ENCODE measurements at places on chromosomes 2 and 18.

GRCh38 chr2:130972410-130972809 lies 120.8 kb downstream of the FAM168B start:
- DNase-seq = no peak

DNA sequence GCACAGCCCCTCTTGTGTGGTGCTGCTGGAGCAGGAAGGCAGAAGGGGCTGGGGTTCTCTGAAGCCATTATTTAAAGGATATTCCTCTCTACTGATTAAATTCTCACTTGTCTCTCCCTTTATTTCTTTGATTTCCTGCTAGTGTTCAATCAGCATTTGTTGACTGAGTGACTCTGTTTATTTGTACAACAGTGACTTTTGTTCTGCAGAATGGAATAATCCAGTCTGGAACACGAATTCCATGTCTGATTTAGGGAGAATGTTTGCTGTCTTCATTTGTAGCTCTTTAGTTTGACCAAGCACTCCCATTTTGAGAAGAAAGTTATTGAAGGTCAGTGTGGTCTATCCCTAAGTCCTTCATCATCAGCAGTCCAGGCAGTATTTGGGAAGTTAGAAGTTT lies 141.2 kb downstream of the SETBP1 start:
- DNase-seq = no peak

DNA sequence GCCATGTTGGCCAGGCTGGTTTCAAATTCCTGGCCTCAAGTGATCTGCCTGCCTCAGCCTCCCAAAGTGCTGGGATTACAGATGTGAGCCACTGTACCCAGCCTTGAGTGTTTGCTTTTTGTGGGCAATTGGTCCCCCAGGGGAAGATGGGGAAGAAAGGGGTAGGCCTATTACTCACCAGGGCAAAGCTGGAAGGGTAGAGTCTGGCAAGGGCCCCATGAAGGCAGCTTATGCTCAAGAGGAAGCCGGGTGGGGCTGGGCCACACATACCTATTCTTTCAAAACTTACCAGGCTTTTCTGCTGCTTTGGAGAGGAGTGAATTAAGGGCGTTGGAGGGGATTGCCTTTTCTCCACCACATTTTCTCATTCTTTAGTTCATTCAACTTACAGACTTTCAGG lies 24.5 kb upstream of the CD28 start:
- DNase-seq = peak; percentile 12

- DNase-seq = no peak
These were observed 100.8 kb upstream of the MYCN start for GRCh38 chr2:15839426-15840124.
